ENCODE measurements at places on chromosomes 16 and 17. TPM values are rescaled to one million over a fixed set of nuclear protein-coding genes. Genes with fewer than 3 reads are reported as not detected.

- DNase-seq = peak; percentile 43
Observed at GRCh38 chr17:81910840-81911276, 341 bp downstream of the PCYT2 start.

DNA sequence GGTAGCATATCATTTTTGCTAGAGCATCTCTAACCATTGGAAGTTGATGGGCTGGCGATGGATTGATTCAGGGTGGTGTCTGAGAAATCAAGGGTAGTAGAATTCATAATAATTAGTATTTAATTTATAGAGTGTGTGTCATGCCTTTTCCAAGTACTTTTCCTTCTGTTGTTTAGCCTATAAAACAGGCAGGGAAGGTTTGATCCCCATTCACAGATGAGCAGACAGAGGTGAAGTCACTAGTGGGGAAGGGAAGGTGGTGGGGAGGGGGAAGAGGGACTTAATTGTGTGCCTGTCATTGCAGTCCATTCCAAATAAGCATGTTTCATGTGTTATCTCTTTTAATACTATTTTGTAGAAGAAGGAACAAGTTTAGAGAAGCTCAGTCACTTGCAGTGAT lies 131.3 kb downstream of the MSI2 start:
- DNase-seq = no peak

GRCh38 chr17:20253323-20253722 lies 214.0 kb downstream of the LGALS9B start:
- no peak for DNase-seq

DNA sequence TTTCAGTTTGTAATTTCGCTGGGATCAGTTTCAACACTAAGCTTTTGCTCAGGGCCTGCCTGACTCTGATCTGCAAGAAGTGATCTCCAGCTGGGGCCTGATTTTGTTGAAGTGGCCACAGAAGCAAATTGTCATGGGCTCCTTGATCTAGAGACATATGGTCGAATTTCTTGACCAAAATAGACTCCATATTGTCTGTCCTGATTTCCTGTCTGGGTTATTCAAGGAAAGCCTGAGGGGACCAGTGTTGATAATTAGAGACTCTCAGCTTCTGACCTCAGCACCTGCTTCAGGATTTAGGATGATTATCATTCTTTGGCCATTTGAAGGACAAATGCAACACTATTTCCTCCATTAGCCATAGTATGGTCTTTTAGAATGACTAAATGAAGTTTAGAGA lies 48.9 kb upstream of the MSI2 start:
- no peak for DNase-seq

DNA sequence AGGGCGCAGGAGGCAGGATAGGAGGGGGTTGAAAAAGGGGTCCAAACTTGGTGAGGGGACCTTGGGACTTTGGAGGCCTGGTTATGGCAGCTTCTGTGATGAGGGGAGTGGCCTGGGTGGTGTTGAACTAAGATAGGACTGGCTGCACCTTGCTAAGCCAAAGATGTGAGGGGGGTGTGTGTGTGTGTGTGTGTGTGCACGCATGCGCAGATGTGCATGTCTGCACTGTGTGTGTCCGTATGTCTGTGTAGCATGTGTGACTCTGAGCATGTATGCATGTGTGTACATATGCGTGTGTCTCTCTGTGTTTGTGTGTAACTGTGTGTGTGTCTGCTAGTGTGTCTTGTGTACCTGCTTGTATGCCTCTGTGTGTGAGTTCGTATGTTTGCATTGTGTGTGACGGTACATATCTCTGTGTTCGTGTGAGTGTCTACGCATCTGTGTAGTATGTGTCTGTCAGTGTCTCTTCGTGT lies 4.1 kb downstream of the SLC16A5 start:
- DNase-seq = no peak

DNA sequence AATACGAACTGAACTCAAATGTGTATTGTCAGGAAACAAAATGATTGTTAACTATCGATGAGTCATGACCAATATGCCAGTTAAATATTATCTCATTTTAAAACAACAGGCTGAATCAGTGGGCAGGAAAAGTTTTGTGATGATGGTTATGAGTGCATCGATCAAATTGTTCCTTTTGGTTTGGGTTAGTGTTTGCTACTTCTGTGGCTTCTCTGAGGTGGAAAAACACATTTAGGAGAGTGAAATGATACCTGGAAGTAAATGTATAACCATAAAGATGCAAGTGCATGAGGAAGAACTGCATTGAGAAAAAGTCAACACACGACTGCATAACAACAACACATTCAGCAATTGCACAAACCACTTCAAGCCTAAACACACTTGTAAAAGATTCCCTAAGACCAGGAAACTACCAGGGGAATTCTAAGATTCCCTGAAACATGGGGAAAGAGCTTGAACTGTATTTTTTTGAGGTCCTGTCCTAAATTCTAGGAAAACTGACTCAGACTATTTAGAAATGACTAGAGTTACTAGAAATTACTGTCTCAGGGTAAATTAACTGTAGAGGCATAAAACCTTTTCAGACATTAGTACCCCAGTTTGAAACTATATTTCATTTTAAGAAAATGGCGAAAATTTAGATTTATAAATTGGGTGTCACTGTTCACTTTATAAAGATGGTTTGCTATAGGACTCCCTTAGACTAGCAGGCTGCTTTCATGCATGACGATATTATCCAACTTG lies 44.8 kb downstream of the CDYL2 start:
- no peak for DNase-seq

GRCh38 chr16:86905302-86905701 lies 327.0 kb downstream of the FOXL1 start:
- no peak for DNase-seq

- peak; percentile 72 for DNase-seq
Observed at GRCh38 chr16:86761111-86762031, 183.0 kb downstream of the FOXL1 start.

DNA sequence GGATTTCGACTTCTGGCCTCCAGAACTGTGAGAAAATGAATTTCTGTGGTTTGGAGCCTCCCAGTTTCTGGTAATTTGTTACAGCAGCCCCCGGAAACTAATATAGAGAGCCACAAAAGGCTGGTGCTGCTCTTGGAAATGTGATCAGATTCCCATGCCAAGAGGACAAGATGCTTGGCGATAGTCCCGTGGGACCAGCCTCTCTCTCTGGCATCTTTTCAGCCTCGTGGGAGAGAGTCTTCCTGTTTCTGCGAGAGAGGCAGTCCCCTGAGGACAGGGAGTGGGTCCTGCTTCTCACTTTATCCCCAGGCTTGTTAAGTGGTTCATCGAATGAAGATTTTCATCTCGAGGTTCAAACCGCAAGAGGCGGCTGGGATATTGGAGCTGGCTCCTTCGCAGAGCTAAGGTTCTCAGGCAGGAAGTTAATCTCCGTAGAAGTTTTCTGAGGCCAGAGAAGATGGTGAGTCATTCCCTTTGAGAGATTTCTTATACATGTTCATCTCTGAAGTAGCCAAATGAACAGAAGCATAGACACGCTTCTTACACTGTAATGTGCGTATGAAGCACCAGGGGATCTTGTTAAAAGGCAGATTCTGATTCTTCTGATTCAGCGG lies 211.6 kb upstream of the SDK2 start:
- DNase-seq = peak; percentile 32

- no peak for DNase-seq
Observed at GRCh38 chr16:87135246-87136030, 181.8 kb downstream of the C16orf95 start.

DNA sequence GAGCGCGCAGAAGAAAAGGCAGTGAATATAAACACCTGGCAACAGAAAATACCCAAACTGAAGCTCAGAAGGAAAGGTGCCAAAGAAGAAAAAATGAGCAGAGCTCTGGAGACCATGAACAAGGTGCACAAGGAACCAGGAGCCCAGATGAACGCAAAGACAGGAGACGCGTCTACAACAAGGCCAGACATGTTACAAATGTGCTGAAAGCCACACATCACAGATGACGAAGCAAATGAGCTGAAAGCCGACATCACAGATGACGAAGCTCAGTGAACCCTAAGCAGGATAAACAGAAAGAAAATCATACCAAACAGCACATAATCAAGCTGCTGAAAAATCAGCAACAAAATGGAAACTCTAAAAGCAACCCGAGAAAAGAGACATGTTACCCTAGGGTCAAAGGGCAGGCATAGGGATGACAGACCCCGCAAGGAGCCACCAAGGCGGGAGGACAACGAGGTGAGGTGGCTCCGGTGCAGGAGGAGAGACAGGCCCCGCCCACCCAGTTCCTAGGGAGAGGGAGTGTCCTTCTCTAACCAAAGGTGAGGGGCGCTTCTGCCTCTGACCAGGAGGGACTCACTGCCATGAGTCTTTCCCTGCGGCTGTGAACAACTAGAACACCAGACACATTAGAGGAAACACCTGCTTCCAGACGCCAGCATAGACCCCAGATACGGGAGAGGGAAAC lies 39.1 kb downstream of the CCDC57 start:
- no peak for DNase-seq

DNA sequence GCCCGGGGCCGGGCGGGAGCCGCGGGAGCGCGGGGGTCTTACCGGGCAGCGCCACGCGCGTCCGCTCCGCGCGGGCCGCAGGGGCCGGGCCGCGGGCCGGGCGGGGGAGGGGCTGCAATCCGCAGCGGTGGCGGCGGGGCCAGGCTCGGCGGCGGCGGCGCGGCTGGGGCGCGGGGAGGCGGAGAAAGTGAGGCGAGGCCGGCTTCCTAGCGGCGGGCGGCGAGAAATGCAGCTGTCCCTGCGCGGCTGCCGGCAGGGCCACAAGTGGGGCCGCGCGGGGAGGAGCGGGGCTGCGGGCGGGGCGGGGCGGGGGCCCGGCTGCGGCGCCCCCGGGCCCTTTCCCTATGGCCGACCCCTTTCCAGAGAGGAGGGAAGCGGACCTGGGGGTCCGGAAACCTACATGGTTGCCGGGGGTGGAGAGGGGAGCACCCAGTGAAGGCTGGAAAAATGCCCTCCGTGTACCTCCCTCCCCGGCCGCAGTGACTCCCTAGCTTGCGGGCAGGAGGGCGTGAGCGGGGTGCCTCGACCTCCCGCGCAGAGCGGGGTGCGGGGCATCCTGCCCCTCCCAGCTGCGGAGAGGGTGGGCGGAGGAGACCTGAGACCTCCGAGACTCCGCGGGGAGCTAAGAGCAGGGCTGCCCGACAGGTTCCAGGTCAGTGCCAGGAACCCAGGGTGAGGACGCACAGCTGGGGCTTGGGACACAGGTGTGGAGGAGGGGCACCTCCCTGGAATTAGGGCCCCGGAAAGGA lies at the start of gene CUEDC1:
CUEDC1 (minus strand) TSS at position 230 of the 749 bp plus-strand sequence. CDS start 69,848 bp downstream, outside the sequence.
- DNase-seq = peak; percentile 69

DNA sequence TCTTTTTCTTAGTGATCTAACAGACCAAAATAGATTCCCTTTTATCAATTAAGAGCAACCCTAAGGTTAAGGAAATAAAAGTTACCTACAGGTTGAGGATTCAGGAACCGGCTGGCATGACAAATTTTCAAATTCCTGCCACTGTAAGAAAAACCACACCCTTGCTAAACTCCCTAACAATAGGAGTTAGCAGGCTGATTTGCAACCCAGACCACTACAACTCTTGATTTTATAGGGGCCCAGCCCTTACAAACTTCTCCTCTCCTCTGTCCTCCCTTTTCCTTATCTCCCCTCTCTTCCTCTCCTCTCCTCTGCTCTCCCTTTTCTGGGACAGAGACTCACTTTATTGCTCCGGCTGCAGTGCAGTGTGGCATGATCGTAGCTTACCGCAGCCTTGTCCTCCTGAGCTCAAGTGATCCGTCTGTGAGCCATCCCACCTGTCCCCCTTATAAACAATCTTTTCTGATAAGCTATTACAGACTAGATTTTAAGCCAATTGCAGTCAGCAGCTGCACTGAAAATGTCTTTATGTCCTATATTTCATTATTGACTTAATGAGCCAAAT lies 418.9 kb downstream of the CDH8 start:
- no peak for DNase-seq

GRCh38 chr16:67862623-67863583 lies 9.9 kb upstream of the EDC4 start:
- DNase-seq = no peak

DNA sequence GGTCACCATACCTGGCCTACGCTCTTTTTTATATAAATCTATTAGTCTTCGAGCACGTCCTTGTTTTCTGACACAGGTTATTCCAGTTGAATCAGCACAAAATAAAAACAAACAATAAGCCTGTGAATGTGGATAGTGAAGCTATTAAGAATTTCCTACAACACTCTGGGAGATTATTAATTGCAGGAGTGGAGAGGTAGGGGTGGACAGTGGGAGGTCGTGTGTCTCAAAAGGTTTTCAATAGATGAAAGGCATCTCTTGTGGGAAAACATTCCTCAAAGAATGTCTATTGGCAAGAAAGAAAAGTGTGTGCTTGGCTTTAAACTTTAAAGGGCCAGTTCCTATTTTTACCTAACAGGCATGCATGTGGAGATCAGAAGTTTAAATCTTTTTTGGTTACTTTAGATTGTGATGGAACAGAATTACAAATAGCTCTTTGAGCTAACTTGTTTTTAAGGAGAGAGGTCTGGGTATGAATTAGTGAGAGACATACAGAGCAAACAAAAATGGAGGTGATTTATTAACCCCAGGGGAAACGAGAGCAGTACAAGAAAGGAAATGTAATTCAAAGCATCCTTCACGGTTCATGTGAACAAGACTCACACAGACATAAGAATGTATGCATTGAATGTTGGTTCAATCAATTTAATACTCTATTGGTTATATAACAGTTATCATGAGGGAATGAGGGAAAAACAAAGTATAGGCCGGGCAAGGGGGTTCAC lies 9.0 kb downstream of the SMYD4 start:
- no peak for DNase-seq

GRCh38 chr16:62283-62967 lies 8.8 kb downstream of the SNRNP25 start:
- DNase-seq = no peak

GRCh38 chr16:65429504-65430181 lies 307.8 kb upstream of the CDH11 start:
- DNase-seq = no peak

DNA sequence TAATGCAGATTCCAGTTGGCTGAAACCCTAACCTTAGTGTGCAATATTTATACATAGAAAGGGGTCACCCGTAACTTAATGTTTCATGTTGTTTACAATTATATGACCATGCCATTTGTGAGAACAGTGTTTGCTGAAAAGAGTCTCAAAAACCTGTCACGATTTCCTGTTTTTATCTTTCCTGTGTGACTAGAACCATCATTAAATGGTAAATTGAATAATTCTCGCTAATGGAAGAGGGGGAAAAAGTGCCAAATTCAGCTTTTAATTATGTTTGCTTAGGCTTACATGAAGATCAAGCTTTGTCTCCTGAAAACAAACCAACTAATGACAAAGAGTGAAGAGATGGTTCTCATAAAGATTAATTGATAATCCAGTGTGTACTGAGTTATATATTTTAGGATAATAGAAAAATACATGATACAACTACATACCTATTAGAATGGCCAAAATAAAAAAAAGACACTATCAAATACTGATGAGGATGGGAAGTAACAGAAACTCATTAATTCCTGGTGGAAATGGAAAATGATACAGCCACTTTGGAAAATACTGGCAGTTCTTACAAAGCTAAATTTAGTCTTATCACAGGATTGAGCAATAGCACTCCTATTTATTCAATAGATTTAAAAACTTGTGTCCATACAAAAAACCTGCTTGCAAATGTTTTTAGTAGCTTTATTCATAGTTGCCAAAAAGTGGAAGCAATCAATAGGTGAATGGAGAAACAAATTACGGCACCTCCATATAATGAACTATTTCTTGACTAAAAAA lies 141.7 kb downstream of the CDK5R1 start:
- DNase-seq = no peak

- DNase-seq = no peak
Observed at GRCh38 chr17:4184811-4185210, 41.8 kb downstream of the CYB5D2 start.

Gene GP2
- not detected for total RNA-seq

Gene USP43
- 1.7 TPM for total RNA-seq

Gene CMTM1
- 1.4 TPM for total RNA-seq

Gene PIGQ
- total RNA-seq = 15.9 TPM

Gene GLP2R
- 0.91 TPM for total RNA-seq

Gene TTC19
- 38.6 TPM for total RNA-seq

Gene ZNF469
- 0.27 TPM for total RNA-seq

Gene P2RX1
- not detected for total RNA-seq

Gene ZNF624
- total RNA-seq = 1.8 TPM

Gene OR1F1
- total RNA-seq = not detected

All from Daoy (cell line).